ENCODE measurements at places on chromosomes 1 and 21. TPM values are rescaled to one million over a fixed set of nuclear protein-coding genes. Genes with fewer than 3 reads are reported as not detected.

GRCh38 chr1:151733126-151733525, 11.8 kb downstream of the RIIAD1 start:
- DNase-seq: no peak
- H3K36me3 ChIP-seq: peaks cover 1% of the 10 kb centered on the region
- peaks cover 4% of the 10 kb centered on the region for H3K4me1 ChIP-seq
- no peak overlapping the region for H3K27ac ChIP-seq

- no peaks in the 10 kb centered on the region for H3K4me1 ChIP-seq
- no peak overlapping the region for H3K27ac ChIP-seq
- H3K4me3 ChIP-seq: no peak overlapping the region
- H3K36me3 ChIP-seq: no peaks in the 10 kb centered on the region
- H3K27me3 ChIP-seq: peaks cover 41% of the 10 kb centered on the region
These were observed 149.5 kb upstream of the VAMP3 start for GRCh38 chr1:7621334-7622219.

DNA sequence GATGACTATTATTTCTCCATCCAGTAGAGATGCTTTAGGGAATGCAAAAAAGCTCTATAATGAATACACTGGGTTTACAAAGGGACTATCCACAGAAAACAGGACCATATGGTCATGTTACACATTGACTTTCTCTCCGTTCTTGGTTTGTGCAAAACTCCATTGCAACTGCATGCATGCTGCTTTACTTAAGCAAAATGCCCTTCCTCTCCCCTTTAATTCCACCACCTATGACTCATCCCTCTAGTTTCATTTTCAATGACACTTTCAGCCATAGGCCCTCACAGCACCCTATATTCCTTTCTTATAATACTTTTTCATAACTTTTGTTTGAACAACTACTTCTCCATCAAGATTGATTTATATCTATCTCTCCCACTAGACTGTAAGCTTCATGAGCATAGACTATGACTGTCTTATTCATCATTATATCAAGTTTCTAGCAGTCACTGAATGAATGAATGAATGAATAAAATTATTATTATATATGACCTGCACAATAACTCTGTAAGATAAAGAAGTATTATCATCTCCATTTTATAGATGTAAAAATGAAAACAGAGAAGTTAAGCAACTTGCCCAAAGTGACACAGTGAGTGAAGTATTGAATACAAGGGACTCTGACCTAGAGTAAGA, 248.9 kb downstream of the PLPP3 start:
- no peaks in the 10 kb centered on the region for H3K36me3 ChIP-seq
- H3K4me1 ChIP-seq: peaks cover 11% of the 10 kb centered on the region
- H3K27ac ChIP-seq: no peak overlapping the region

- H3K27me3 ChIP-seq: no peaks in the 10 kb centered on the region
- H3K27ac ChIP-seq: peak overlapping the region; percentile 35
- H3K36me3 ChIP-seq: peaks cover 5% of the 10 kb centered on the region
These were observed 18.1 kb downstream of the USP48 start for GRCh38 chr1:21764615-21765423.

DNA sequence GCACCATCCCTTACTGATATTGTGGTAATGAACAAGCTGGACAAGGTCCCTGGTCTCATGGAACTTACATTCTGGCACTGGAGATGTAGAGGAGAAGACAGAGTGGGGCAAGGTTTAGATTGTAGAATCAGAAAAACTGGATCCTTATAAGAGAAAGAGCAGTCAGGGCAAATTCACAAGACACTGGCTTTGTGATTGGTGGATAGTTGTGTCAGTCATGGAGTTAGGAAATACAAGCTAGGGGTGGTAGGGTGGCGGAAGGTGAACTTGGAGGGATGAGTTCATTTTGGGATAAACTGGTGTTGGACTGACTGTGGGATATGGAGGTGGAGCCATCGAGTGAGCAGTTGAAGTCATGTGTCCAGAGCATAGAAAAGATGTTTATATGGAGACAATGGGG, 3.7 kb upstream of the TLR5 start:
- no peaks in the 10 kb centered on the region for H3K27me3 ChIP-seq
- no peak overlapping the region for H3K27ac ChIP-seq
- peaks cover 14% of the 10 kb centered on the region for H3K4me1 ChIP-seq
- no peak overlapping the region for H3K4me3 ChIP-seq
- DNase-seq: no peak
- no peaks in the 10 kb centered on the region for H3K36me3 ChIP-seq

DNA sequence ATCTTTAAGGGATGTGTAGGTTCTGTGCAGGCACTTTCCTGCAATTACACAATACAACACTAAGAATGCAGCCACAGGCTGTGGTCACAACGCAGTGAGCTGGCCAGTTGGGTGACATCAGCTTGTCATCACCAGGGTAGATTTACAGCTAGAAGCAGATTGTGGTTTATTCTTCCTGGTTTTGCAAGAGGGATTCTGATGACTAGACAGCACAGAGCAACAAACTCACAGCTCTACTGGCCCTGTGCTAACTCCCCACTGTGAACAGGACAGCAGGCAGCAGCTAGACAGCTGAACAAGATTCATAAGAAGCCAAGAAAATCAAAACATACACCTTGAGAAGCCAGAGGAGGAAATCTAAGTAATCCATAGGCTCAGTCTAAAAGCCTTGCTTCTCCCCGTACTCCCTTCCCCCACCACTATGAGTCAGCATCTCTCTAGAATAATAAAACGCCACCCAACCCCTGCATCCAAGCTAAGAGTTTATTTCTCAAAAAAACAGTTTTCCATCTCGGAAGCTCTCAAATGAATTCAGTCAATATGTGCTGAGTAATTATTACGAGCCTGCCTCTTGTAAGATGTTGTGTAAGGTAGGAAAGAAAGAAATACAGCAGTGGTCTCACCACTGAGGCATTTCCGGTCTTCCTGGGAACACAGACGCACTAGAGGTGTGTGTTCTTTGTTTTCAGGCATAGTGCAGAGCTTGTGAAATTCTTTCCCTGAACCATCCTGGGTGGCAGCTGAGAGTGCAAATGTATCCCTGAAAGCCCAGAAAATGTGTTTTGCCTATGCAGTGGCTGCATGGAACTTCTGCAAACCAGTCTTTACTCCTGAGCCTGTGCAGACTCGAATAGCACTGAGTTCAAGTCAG, 162.8 kb downstream of the NTPCR start:
- H3K4me3 ChIP-seq: peak overlapping the region; percentile 47
- H3K27ac ChIP-seq: peak overlapping the region; percentile 78
- no peaks in the 10 kb centered on the region for H3K27me3 ChIP-seq
- H3K36me3 ChIP-seq: peaks cover 5% of the 10 kb centered on the region

- no peak overlapping the region for H3K4me3 ChIP-seq
- peaks cover 20% of the 10 kb centered on the region for H3K4me1 ChIP-seq
- peaks cover 5% of the 10 kb centered on the region for H3K36me3 ChIP-seq
- H3K27ac ChIP-seq: no peak overlapping the region
- DNase-seq: no peak
These were observed 26.7 kb downstream of the ATP1B1 start for GRCh38 chr1:169133228-169133576.

The PRR9 gene
- not detected for total RNA-seq

GRCh38 chr1:221098471-221099405, 219.5 kb downstream of the HLX start:
- peak overlapping the region; percentile 1 for H3K4me3 ChIP-seq
- H3K4me1 ChIP-seq: peaks cover 14% of the 10 kb centered on the region
- H3K27me3 ChIP-seq: no peaks in the 10 kb centered on the region
- H3K27ac ChIP-seq: peak overlapping the region; percentile 70

The FCRL1 gene
- 0.25 TPM for total RNA-seq

GRCh38 chr1:6601049-6601922, 1.4 kb downstream of the KLHL21 start:
- peak overlapping the region; percentile 96 for H3K4me3 ChIP-seq
- no peaks in the 10 kb centered on the region for H3K27me3 ChIP-seq
- DNase-seq: peak; percentile 93
- peak overlapping the region; percentile 98 for H3K27ac ChIP-seq
- H3K36me3 ChIP-seq: peaks cover 4% of the 10 kb centered on the region
- H3K4me1 ChIP-seq: peaks cover 50% of the 10 kb centered on the region

DNA sequence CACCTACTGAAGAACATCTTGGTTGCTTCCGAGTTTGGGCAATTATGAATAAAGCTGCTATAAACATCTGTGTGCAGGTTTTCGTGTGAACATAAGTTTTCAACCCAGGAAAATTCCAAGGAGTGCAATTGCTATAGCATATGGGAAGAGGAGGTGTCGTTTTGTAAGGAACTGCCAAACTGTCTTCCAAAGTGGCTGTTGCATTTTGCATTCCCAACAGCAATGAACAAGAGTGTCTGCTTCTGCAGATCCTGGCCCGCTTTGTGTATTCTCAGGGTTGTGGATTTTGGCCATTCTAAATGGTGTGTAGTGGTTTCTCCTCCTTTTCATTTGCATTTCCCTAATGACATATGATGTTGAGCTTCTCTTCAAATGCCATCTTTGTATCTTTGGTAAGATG, 23.8 kb downstream of the GNG4 start:
- H3K36me3 ChIP-seq: no peaks in the 10 kb centered on the region
- H3K27ac ChIP-seq: no peak overlapping the region
- DNase-seq: no peak

The YOD1 gene
- total RNA-seq: 13.2 TPM
